ENCODE measurements at places on chromosomes 5 and 9.
A peak's percentile ranks its signal among the peaks of the same experiment; 100 is the strongest.

- DNase-seq: no peak
Measured at GRCh38 chr5:145797336-145797735, 37.8 kb downstream of the PRELID2 start.

DNA sequence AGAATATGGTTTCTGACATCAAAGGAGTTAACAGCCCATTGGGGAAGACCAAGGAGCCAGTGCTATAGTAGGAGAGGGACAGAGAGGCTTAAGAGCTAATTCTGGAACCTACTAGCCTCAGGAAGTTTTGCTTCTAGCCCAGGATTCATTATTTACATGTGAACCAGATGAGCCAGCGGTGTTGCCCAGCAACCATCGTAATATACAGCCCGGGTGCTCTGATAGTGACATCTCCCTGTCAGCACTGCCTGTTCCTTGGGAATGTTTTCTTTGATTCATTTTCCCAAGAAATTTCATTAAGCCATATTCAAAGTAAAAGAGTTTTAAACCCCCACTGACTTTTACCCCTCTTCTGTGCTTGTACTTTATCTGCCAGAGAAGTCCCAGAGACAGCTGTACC lies 217.4 kb upstream of the ADAMTSL1 start:
- DNase-seq: no peak

DNA sequence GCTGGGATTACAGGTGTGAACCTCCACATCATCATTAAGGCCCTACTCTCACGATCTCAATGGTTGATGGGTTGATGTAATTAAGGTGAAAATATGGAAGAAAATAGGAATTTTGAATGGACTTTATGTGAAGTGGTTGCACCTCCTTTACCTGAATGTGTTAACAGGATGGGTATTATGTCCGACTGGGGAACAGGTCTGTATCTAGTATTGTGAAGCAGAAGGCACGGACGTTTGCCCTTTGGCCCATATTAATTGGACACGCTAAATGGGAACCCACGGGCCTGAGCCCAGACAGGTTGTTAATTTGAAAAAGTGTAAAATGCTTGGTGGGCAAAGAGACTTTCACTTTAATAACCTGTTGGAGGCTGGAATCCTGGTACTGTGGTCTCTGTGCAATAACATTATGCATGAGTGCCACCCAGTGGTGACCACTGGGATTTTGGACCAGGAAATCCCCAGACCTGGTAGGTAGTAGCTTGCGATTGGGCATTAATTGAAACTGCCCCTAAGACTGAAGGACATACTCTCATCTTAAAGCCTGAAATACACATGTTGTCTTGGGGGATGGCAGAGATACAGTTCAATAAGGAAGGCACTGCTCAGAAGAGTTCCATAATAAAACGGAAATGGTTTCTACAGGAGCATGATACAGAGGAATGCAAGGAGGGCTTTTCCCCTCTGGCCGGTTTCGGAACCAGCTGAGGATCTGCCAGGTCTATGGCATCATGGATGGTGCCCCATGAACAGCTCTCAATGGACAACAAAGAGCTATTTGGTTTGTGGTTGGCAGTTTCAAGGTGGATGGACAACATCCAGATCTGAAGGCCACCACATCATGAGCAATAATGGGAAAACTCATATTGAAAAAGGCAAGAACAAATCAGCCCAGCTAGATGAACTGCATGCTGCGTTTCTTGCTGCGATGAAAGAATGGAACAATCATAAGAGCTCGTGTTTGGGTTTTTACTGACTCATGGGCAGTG lies 26.2 kb upstream of the BICD2 start:
- DNase-seq: peak; percentile 76

DNA sequence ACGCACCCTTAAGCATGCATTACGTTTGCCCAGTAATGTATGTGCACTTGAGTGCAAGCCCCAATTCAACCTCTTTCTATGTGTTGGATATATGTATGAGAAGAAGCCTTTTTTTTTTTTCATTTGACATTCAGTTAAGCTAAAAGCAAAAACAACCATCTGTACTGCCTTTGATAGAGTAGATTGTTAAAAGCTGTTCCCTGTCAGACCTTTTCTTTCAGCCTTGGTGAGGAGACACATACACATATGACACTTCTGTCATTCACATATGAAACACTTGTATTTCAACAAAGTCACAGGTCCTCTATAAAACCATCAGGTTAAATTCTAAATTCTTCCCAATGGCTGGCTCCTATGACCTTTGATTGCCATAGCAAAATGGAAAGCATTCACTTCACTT lies 40.2 kb upstream of the STARD4 start:
- DNase-seq: no peak

DNA sequence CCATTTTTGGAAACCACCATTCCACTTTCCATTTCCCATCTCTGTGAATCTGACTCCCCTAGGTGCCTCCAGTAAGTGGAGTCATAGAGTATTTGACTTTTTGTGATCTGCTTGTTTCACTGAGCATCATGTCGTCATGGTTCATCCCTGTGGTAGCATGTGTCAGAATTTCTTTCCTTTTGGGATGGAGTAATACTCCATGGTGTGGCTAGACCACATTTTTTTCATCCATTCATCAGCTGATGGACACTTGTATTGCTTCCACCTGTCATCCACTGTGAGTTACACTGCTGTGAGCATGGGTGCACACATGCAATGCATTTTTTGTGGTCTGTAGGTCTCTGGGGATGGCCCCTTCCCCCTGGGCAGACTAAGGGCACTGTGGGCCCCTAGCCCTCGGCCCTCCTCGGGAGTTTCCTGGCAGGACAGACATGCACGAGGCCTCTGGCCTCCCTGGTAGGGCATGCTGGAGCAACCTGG lies 115.9 kb downstream of the GADD45G start:
- DNase-seq: no peak

DNA sequence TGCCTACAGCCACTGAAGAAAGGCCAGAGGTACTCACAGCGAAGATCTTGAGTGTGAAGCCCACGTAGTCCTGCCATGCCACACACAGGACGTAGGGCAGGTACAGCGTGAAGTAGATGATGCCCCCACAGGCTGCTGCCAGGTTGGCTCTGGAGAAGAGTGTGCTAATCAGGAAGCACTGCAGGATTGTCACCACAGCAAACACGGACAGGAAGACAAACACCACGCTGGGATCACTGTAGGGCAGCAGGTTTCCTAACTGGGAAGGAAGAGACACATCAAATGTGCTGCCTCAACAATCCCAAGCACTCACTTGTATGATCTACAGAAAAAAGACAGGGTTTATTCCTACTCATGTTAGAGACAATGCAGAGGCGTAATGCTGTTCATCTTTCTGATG lies 63.0 kb downstream of the NIPSNAP3B start:
- no peak for DNase-seq

DNA sequence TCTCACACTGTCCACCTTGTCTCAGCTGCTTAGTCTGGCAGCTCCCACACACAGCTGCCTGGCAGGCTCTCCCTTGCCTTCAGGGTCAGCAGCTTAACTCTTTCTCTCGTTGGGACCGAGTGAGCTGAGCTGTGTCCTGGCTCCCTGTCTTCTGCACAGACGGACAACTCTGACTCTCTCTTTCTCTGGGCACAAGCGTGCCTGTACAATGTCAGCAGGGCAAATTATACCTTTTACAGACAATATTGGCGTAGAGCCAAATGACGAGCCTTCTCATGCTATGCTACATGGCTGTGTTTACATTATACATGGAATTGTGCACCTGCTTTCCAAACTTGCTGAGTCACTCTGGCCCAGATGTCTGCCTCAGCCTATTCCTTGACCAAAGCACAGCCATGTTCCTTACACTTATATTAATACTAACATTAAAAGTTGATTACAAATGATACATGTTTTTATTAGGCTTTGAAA lies 188.6 kb downstream of the CYLC2 start:
- DNase-seq: no peak

Measured in CD14-positive monocyte (primary cell).